ENCODE measurements at places on chromosomes 7 and 10.

- no peak for DNase-seq
These were observed 20.1 kb downstream of the OSBPL3 start for GRCh38 chr7:24959735-24960485.

DNA sequence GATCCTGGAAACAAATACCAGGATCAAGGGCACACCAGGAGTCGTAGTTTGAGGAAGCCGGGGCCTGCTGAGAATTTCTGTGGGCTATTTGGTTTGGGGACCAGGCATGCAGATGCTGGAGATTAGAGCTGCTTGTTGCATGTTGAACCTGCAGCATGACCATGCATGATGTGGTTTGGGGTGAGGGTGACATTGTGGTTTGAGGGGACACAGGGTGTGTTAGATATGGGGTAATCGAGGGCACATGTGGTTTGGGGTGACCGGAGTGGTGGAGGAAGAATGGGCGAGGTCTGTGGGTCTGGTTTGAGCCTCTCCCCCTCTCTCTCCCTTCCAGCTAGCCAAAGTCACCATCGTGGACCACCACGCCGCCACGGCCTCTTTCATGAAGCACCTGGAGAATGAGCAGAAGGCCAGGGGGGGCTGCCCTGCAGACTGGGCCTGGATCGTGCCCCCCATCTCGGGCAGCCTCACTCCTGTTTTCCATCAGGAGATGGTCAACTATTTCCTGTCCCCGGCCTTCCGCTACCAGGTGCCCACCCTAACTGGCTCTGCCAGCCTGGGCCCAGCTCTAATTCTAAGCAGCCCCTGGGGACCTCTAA, 10.2 kb downstream of the NOS3 start:
- DNase-seq: no peak

- DNase-seq: no peak
These were observed 144.8 kb downstream of the MYOF start for GRCh38 chr10:93337309-93337721.

DNA sequence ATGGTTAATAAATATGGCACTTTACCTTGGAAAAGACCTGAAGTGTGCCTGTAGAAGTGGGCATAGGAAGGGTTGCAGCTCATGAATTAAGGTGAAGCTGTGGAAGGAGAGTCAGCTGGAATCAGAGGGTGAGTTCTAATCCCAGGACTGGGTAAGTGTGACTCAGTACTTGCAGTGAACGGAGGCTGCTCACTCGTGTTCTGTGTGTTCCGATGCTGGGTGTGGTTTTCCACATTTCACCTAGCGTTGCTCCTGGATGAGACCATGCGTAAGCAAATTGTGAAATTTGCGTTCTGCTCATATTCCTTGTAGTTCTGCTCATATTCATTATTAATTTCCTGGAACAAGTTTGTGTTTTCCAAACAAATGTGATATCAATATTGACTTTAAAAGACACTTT, 22.4 kb upstream of the TMEM236 start:
- no peak for DNase-seq

- no peak for DNase-seq
These were observed 3.2 kb upstream of the LYZL1 start for GRCh38 chr10:29285624-29286051.

DNA sequence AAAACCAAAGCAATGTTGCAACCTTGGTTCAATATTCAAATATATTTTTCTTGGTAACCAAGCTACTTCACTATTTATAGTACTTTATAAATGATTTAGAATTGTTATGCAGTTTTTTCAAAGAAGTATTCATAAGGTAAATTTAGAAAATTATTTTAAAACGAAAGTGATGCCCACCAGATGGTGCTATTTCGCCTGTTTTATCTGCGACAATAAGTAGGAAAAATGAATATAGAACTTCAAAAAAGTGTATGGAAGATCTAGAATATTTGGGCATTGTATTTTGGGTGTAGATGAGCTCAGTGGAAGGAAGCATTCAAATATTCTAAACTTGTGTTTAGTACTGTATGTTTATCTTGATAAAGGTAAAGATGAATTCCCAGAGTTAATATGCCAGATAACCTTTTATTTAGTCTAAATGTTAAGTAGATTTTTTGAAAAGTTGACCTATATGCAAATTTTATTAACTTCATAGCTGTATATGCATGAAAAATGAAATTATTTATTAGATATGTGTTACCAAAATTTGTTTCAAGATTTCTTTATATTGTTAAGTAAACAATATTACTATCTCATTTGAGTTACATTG, 93.2 kb downstream of the ADK start:
- DNase-seq: no peak

DNA sequence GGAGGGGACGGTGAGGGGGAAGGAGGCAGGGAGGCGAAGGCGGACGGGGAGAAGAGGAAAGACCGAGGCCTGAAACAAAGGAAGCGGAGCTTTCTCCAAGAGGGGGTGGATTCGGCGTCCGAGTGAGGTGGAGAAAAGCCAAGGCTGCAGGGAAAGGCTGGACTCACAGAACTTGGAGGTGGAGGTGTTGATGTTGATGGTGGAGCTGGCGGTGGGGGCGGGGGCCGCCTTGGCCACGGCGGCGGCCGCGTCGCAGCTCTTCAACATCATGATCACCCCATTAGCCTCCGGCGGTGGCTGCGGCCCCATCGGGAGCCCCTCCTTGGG, 578 bp downstream of the CACUL1 start:
- DNase-seq: peak; percentile 19

GRCh38 chr10:11294831-11295450, 277.3 kb downstream of the CELF2 start:
- DNase-seq: no peak

GRCh38 chr7:88910516-88910915, 115.0 kb upstream of the TEX47 start:
- DNase-seq: no peak

DNA sequence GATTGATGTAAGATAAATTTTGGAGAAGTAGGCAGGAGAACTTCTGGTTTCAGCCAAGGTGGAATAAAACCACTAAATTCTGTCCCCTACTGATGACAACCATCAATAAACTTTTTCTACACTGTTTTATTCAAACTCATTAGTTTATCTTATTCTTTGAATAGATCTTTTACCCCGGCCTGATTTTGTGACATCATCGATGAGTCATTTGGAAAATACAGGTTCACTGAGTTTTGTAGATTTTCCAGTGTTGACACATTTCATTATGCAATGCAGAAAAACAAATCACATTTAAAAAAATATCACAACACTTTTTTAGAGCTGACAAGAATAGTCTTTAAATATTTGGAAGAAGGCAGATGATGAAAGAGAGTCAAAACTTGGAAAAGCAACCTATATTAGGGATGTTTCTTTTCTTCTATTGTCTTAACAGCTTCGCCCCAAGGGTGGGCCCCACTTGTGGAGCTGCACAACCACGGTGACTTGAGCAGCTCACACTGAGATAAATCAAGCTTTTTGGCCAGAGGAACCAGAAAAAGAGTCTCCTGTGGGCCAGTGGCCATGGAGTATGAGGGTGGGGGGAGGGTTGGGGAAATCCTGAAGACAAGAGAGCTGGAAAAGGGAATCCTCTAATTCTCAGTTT, 112.8 kb downstream of the PTEN start:
- no peak for DNase-seq

DNA sequence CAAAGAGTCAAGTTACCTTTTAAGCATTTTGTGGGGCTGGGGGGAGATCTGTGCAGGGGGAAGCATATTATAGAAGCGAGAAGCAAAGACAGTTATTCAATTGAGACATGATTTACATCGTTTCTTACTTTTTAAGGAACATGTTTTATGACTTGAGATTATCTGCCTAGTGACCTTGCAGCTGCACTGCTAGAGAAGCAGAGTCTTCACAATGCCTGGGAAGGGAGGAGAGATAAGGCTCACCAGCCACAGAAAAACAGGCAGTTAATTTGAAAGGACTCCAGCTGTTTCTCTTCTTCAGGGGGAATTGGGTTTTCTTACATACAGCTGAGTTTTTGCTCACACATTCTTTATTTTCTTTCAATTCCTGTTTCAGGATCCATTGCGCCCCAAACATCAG, 31.0 kb downstream of the PHYH start:
- DNase-seq: no peak

GRCh38 chr10:3237530-3237929, 64.9 kb upstream of the PITRM1 start:
- DNase-seq: no peak

DNA sequence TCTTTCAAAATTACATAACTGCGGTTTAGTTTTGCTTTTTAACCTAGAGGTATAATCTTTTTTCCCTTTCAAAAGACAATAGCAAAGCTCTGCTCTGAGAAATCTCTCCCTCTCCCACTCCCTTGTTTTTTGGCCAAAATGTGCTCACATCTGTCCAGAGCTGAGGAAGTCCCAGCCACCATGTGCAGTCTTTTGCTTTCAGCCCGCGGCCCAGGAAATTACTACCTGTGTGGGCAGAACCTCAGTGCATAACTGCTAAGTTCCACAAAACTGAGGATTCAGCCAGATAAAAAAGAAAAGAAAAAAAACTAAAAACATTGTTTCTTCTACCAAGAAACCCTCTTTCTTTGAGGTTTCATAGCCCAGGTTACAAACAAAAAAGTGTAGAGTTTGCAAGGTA, 115.0 kb upstream of the HGF start:
- DNase-seq: no peak

DNA sequence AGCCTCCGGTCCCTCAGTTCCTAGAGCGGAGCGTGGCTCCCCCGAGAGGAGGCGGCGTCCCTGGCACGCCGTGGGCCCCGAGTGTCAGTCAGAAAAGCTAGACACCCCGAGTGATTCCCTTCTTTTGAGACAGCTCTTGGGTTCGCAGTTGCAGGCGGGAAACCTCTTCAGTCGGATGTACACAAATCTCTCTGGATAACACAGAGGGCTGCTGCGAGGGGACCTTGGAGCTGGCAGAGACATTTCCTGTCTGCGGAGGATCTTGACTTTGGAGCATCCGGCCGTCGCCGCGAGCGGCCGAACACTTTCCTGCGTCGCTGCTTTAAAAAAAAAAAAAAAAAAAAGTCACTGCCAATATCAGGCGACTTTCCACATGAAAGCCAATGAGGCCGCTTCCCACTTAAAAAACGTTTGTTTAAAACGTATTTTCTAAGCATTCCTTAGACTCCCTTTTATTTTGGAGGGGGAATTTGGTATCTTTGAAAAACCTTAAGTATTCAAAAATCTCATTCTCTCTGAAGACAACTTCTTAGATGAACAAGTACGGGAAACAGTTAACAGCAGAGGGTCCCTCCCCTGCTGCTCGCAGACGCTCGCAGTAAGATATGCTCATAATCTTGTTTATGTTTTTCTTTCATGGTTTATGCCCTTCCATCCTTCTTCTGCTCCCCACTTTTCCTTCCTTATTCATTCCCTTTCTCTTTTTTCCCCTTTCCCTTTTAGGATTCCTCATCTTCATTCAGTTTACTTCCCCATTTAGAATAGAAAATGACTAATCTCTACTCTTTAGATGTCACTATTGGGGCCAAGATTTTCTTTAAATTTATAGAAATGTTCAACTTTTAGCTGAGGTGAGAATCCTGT, 10.0 kb downstream of the HHEX start:
- no peak for DNase-seq

DNA sequence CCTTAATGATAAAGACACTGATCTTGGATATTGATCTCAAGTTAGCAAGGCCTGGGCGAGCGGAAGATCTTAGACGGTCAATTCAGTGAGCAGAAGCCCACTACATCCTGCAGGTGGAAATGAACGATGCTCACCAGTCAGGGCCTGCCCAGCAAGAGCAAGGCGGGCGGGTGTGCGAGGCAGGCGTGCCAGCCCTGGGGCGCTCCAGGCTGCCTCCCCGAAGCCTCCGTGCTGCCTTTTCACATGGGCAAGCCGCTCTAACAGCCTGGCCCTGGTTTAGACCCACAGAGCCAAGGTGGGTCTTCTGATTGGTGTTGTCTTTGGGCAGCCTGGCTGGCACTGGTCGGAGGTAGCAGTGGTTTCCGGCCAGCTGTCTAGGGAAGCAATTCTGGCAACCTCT, 475.1 kb upstream of the FOXK1 start:
- no peak for DNase-seq

DNA sequence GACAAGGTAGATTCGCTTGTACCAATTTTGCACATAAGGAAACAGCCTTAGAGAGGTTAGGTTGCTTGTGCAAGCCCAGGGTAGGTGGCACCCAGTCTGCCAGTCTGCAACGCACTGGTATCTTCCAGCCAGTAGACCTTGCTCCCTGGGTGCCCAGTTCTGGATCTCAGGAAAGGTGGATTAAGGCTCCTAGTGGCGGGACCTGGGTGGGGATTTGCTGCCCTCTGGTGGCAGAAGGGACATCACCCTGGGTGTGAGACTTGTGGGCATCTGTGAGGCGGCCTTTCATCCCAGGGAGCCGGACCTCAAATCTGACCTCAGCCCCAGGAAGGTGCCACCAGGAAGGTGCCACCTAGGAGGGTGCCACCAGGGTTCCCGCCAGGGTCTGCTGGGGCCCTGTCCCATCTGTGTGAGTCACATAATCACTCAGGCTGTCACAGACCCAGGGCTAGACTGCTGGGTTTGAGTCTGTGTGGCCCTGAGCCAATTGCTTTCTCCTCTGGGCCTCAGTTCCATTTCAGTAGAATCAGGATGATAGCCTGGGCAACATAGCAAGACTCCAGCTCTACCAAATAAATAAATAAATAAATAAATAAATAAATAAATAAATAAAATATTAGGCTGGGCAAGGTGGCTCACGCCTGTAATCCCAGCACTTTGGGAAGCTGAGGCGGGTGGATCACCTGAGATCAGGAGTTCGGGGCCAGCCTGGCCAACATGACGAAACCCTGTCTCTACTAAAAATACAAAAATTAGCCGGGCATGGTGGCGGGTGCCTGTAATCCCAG, 5.3 kb upstream of the PRKRIP1 start:
- DNase-seq: no peak

DNA sequence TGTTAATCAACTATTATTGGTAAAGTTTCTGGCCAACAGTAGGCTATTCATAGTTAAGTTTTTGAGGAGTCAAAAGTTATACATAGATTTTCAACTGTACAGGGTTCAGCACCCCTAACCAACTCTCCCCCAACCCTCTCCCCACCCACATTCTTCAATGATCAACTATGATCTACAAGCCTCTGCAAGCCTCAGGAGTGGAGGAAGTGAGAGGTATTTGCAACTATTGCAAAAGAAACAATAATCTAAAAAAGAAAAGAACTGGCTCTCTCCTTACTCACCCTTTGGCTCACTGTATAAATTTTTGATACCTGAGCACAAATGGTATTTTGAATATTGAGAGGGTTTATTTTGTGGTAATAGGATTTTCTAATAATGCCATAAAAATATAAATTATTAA, 179.8 kb downstream of the IPMK start:
- no peak for DNase-seq

GRCh38 chr7:92769844-92770243, 66.5 kb downstream of the CDK6 start:
- DNase-seq: no peak
